ENCODE measurements at places on chromosomes 4 and X.

DNA sequence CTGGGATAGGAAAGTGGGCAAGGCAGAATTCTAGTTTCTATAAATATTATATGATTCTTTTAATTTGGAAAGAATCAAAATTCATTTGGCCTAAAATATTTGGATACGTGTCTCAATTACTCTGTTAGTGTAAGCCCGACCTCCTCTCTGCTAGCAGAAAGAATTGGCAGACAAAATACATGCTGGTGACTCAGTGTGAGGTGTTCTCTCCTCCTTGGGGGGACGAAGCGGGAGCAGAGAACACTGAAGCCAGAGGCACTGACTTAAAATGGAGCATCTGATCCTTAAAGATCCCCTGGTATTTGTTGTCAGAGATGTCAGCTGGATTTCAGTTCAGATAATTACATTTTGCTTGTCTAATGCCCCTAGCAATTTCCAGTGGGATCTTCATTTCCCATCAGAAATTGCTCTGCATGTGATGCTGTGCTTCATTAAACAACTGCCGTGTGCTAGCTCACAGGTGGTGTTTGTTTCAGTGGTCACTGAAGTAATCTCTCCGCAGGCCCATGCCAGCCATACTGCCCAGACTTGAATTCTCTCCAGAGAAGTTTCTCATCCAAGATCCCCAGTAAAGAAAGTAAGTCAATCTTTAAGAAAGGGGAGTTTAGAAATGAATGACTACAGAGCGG is 188.7 kb upstream of the TLL1 start:
- peak; percentile 1 for DNase-seq

DNA sequence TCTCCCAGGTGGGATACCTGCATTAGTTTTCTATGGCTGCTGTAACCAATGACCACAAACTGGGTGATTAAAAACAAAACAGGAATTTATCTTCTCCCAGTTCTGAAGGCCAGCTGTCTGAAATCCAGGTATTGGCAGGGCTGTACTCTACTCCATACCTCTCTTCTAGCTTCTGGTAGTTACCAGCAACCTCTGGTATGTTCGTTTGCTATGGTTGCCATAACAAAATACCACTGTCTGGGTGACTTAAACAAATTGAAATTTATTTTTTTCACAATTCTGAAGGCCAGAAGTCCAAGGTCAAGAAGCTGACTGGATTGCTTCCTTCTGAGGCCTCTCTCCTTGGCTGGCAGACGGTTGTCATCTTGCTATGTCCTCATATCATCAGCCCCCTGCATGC is 642.1 kb upstream of the TENM3 start:
- peak; percentile 82 for DNase-seq

- DNase-seq = no peak
Measured at GRCh38 chr4:646460-646859, 21.1 kb downstream of the PDE6B start.

GRCh38 chr4:1065732-1066131 is 47.6 kb downstream of the RNF212 start:
- DNase-seq = no peak

GRCh38 chr4:43564591-43564990 is 672.1 kb downstream of the GRXCR1 start:
- DNase-seq = no peak

- no peak for DNase-seq
Measured at GRCh38 chr4:175772170-175772705, 39.8 kb downstream of the GPM6A start.

DNA sequence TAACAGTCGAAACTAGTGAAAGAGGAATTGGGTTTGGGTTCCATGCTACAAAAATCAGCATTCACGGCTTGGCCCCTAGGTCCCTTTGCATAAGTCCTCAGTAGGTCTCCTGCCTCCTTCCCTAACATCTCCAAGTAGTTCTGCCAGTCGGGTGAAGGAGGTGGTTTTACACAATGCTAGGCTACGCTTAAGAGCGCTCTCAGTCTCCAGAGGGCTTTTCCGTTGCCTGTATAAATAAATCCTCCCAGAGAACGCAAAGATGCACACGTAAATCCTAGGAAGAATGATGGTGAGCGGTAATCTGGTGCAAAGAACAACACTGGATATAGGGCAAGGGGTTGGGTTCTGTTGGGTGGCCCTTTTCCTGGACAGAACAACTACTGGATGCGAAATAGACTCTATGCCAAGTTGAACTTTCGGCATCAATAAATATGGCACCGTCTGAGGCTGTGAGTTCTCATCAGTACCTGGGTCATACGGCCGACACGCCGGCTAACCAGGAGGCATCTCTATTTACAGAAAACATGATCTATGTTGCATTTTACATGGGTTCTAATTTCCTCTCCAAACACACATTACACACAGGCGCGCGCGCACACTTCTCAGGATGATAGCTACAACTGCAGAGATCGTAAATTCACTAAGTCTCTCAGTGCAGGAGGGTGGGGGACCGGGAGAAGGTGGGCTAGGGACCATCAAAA is 1.3 kb downstream of the CAMK2D start:
- DNase-seq = peak; percentile 54

GRCh38 chr4:105230287-105230686 is 83.6 kb downstream of the TET2 start:
- no peak for DNase-seq

GRCh38 chr4:113311047-113311446 is 261.6 kb downstream of the ANK2 start:
- DNase-seq = no peak
